ENCODE measurements at places on chromosomes 6 and 20. TPM values are rescaled to one million over a fixed set of nuclear protein-coding genes. Genes with fewer than 3 reads are reported as not detected.

DNA sequence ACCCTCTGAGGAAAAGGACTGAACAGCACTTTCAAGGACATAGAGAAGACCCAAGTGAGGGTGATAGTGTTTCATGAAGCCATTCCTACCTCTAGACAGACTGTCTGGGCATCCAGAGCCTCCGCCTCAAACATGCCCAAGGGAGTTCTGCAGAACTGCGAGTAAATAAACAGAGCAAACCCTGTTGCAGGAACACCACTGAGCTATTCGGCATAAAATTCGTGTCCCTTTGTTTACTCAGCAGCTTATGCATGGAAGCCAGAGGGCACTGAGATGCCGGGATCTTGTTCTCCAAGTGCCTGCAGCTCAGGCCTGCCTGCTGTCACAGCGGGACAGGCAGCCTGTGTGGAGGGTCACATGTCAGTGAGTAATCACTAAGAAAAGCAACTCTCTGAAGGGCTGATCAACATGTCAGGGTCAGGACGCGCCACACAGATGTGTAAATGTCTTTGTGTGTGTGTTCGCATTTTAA lies 164.9 kb upstream of the HEY2 start:
- peaks cover 16% of the 10 kb centered on the region for H3K27me3 ChIP-seq
- DNase-seq, result no peak
- no peaks in the 10 kb centered on the region for H3K36me3 ChIP-seq
- H3K4me1 ChIP-seq, result no peaks in the 10 kb centered on the region
- H3K27ac ChIP-seq, result no peak overlapping the region

- DNase-seq, result no peak
- H3K4me3 ChIP-seq, result no peak overlapping the region
- peaks cover 12% of the 10 kb centered on the region for H3K27me3 ChIP-seq
- no peaks in the 10 kb centered on the region for H3K36me3 ChIP-seq
Observed at GRCh38 chr6:150271501-150272263, 97.1 kb upstream of the IYD start.

GRCh38 chr6:43667245-43668150 lies 20.1 kb downstream of the MRPS18A start:
- peak overlapping the region; percentile 66 for H3K27ac ChIP-seq
- peaks cover 6% of the 10 kb centered on the region for H3K36me3 ChIP-seq
- H3K4me1 ChIP-seq, result peaks cover 37% of the 10 kb centered on the region
- H3K4me3 ChIP-seq, result peak overlapping the region; percentile 60
- H3K27me3 ChIP-seq, result no peaks in the 10 kb centered on the region

GRCh38 chr6:147040121-147040910 lies 163.9 kb upstream of the STXBP5 start:
- no peak overlapping the region for H3K4me3 ChIP-seq
- peaks cover 2% of the 10 kb centered on the region for H3K36me3 ChIP-seq
- no peak for DNase-seq
- H3K27me3 ChIP-seq, result no peaks in the 10 kb centered on the region
- no peak overlapping the region for H3K27ac ChIP-seq

GNAS gene
- total RNA-seq, result 779 TPM

ZFP57 gene
- total RNA-seq, result 10.6 TPM

Measured in activated naive CD8-positive, alpha-beta T cell treated with anti-CD3 and anti-CD28 coated beads for 36 hours (primary cell).